ENCODE measurements at places on chromosomes 1 and 21. TPM values are rescaled to one million over a fixed set of nuclear protein-coding genes. Genes with fewer than 3 reads are reported as not detected.

GRCh38 chr1:66925944-66926343 is 1.2 kb downstream of the MIER1 start:
- no peak for DNase-seq

- DNase-seq = no peak
Observed at GRCh38 chr1:218466341-218467010, 121.3 kb downstream of the TGFB2 start.

DNA sequence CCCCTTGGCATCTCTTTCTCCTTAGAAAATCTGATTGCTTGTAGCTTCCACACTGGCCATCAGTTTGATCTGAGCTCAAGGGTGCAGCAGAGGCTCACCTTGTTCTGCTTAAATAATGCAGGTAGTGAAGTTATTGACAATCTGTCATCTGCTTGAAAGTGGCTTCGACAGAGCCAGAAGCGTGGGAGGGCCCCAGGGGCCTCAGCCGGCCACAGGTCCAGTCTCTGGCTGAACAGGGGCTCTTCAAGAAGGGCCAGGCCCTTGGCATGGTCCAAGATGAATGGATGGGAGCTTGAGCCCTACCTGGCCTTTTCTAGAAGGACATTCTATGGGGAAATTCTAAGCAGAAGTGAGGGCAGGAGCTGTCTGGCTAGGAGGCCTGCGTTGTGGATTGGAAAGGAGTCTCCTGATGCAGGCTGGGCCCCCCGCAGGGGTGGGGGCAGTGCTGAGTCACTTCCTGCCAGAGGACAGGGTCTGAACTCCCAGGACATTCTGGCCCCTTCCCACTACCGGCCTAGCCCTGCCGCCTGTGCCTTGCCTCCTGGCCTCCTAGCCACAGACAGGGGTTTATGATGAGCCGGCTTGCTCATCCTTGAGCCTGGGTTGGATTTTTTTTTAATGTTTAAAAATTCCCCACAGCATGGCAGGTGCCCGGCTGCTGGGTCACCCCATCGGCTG is 162.3 kb upstream of the VAMP3 start:
- DNase-seq = peak; percentile 15

Gene LGR6
- not detected for total RNA-seq

Gene SPRR3
- total RNA-seq = not detected

Gene MROH9
- total RNA-seq = not detected

Gene SAMSN1
- total RNA-seq = not detected

Gene AGBL4
- not detected for total RNA-seq
